ENCODE measurements at places on chromosomes 6 and 20.

GRCh38 chr6:7846966-7847818 is 63.4 kb downstream of the TXNDC5 start:
- H3K4me3 ChIP-seq = no peak overlapping the region
- H3K4me1 ChIP-seq = peaks cover 4% of the 10 kb centered on the region
- H3K27ac ChIP-seq = no peak overlapping the region

GRCh38 chr6:108806171-108806570 is 42.1 kb upstream of the ARMC2 start:
- H3K4me3 ChIP-seq = no peak overlapping the region
- H3K27me3 ChIP-seq = no peaks in the 10 kb centered on the region
- H3K27ac ChIP-seq = peak overlapping the region; percentile 63
- H3K36me3 ChIP-seq = no peaks in the 10 kb centered on the region
- DNase-seq = no peak

DNA sequence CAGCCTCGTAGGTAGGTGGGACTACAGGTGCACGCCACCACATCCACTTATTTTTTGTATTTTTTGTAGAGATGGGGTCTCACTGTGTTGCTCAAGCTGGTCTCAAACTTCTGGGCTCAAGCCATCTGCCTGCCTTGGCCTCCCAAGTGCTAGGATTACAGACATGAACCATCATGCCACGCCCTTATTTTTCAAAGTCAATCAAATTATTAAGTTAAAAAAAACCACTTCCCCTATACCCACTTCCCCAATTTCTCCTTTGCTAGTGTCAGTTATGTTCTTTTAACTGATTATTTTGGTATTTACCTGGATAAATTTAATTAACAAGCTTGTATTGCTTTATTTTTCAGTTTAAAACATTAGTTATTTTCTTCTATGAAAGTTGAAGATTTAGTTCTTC is 49.6 kb downstream of the RIOK1 start:
- peak overlapping the region; percentile 23 for H3K27ac ChIP-seq
- no peaks in the 10 kb centered on the region for H3K36me3 ChIP-seq
- no peak overlapping the region for H3K4me3 ChIP-seq
- no peaks in the 10 kb centered on the region for H3K27me3 ChIP-seq
- DNase-seq = no peak

GRCh38 chr20:33869283-33869682 is 58.1 kb downstream of the CHMP4B start:
- H3K27me3 ChIP-seq = peaks cover 20% of the 10 kb centered on the region
- no peaks in the 10 kb centered on the region for H3K36me3 ChIP-seq
- DNase-seq = no peak
- no peak overlapping the region for H3K4me3 ChIP-seq

- H3K36me3 ChIP-seq = peaks cover 4% of the 10 kb centered on the region
- no peaks in the 10 kb centered on the region for H3K4me1 ChIP-seq
Measured at GRCh38 chr20:54485631-54486030, 10.2 kb downstream of the DOK5 start.

DNA sequence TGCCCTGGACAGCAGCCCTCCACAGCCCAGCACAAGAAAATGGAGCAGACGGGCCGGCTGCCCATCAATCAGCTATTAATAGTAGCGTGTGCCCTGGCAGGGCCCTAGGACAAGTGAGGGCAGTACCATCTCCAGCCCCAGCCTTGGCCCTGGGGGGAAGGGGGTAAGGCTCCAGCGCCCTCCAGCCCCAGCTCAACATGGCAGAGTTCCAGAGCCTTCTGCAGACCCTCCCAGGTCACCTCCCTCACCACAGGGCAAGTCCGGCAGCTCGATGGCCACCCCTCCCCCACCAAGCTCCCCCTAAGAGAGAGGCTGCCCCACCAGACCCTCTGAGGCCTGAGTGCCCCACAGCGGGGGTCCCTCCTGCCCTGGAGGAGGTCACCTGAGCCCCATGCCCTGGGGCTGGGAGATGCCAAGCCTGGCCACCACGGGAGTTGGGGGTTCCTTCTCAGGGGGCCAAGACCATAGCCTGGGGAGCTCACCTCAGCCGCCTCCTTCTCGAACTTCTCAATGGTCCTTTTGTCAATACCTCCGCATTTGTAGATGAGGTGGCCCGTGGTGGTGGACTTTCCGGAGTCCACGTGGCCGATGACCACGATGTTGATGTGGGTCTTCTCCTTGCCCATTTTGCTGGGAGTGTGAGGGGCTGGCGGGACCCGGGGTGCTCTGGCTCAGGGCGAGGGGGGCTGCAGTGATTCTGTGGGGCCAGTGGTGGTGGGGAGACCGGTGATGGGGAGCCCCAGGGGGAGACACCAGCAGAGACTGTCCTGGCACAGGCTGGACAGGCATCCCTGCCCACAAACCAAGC is 1.5 kb downstream of the EEF1A2 start:
- H3K4me1 ChIP-seq = no peaks in the 10 kb centered on the region
- no peak overlapping the region for H3K4me3 ChIP-seq
- H3K27me3 ChIP-seq = peaks cover 20% of the 10 kb centered on the region
- H3K36me3 ChIP-seq = no peaks in the 10 kb centered on the region

GRCh38 chr20:41131594-41132387 is 5.6 kb upstream of the PLCG1 start:
- no peaks in the 10 kb centered on the region for H3K27me3 ChIP-seq
- H3K4me3 ChIP-seq = no peak overlapping the region
- peaks cover 24% of the 10 kb centered on the region for H3K4me1 ChIP-seq
- no peak for DNase-seq
- H3K27ac ChIP-seq = peak overlapping the region; percentile 47
- peaks cover 7% of the 10 kb centered on the region for H3K36me3 ChIP-seq

DNA sequence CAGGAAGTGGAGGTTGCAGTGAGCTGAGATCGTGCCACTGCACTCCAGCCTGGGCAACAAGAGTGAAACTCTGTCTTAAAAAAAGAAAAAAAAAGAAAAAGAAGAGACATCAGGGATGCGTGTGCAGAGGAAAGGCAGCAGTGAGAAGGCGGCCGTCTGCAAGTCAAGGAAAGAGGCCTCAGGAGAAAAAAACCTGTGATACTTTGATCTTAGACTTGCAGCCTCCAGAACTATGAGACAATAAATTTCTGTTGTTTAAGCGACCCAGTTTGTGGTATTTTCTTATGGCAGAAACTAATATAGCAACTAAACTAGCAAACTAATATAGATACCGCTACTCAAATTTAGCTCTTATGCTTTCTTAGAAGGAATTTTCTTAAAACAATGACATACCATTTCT is 36.1 kb downstream of the FGD2 start:
- no peaks in the 10 kb centered on the region for H3K36me3 ChIP-seq
- no peak overlapping the region for H3K4me3 ChIP-seq
- H3K4me1 ChIP-seq = peaks cover 7% of the 10 kb centered on the region
- no peak for DNase-seq
- no peaks in the 10 kb centered on the region for H3K27me3 ChIP-seq
- H3K27ac ChIP-seq = no peak overlapping the region

GRCh38 chr6:51479296-51479695 is 608.1 kb downstream of the PKHD1 start:
- H3K4me3 ChIP-seq = no peak overlapping the region
- H3K36me3 ChIP-seq = peaks cover 4% of the 10 kb centered on the region
- DNase-seq = no peak

GRCh38 chr6:144931172-144932035 is 646.3 kb downstream of the UTRN start:
- no peaks in the 10 kb centered on the region for H3K36me3 ChIP-seq
- no peak overlapping the region for H3K4me3 ChIP-seq
- H3K27ac ChIP-seq = no peak overlapping the region

GRCh38 chr20:57383447-57384347 is 7.5 kb upstream of the RBM38 start:
- no peaks in the 10 kb centered on the region for H3K36me3 ChIP-seq
- no peaks in the 10 kb centered on the region for H3K27me3 ChIP-seq
- DNase-seq = no peak
- peaks cover 4% of the 10 kb centered on the region for H3K4me1 ChIP-seq
- H3K27ac ChIP-seq = no peak overlapping the region

- DNase-seq = no peak
- H3K4me3 ChIP-seq = no peak overlapping the region
- no peaks in the 10 kb centered on the region for H3K36me3 ChIP-seq
- peaks cover 3% of the 10 kb centered on the region for H3K27me3 ChIP-seq
Measured at GRCh38 chr6:68572525-68572924, 62.6 kb upstream of the ADGRB3 start.

DNA sequence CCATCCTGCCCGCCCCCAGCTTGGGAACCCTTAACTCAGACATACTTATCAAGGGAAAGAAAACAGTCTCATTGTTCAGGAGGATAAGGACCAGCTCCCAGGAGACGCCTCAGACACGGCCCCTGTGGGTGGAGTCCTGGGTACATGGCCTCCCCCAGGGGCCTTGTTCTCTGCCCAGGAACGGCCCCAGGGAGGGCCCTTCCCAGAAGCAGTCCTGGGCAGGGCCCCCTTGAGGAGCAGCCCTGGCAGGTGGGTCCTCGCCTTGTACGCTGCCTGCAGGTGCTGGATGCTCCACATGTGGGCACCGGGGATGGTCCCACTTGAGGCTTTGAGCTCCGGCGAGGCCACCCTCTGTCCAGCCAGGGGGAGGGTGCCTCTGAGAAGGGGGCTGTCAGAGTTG is 4.5 kb upstream of the GATA5 start:
- peaks cover 28% of the 10 kb centered on the region for H3K27me3 ChIP-seq
- peaks cover 35% of the 10 kb centered on the region for H3K4me1 ChIP-seq
- no peak overlapping the region for H3K27ac ChIP-seq
- no peaks in the 10 kb centered on the region for H3K36me3 ChIP-seq
- no peak for DNase-seq
- no peak overlapping the region for H3K4me3 ChIP-seq

DNA sequence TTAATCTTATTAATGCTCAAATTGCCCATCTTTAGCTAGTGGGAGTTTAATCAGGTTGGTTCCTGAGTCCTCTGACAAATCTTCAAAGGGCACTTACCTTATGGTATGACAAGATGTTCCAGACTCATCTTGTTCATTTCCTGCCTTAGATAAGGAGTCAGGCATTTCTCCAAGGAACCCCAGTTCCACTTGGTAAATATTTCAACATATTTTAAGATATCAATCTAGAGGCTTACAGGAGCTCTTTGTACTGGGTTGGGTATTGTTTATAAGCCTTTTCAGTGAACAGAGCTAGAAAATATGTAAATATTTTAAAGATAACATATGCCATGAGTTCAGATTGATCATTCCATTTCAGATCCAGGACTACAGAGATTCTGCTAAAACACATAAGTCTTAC is 159.8 kb downstream of the RCAN2 start:
- no peak overlapping the region for H3K4me3 ChIP-seq
- no peaks in the 10 kb centered on the region for H3K36me3 ChIP-seq
- H3K4me1 ChIP-seq = peaks cover 4% of the 10 kb centered on the region
- no peak for DNase-seq
- no peak overlapping the region for H3K27ac ChIP-seq
- H3K27me3 ChIP-seq = no peaks in the 10 kb centered on the region

- H3K36me3 ChIP-seq = no peaks in the 10 kb centered on the region
- no peak for DNase-seq
- no peaks in the 10 kb centered on the region for H3K4me1 ChIP-seq
Measured at GRCh38 chr20:12061466-12061865, 143.8 kb downstream of the BTBD3 start.

GRCh38 chr6:4808396-4808795 is 32.2 kb downstream of the CDYL start:
- peaks cover 27% of the 10 kb centered on the region for H3K4me1 ChIP-seq
- H3K27me3 ChIP-seq = no peaks in the 10 kb centered on the region
- peaks cover 20% of the 10 kb centered on the region for H3K36me3 ChIP-seq
- no peak overlapping the region for H3K27ac ChIP-seq
- no peak for DNase-seq

- H3K27me3 ChIP-seq = no peaks in the 10 kb centered on the region
- H3K36me3 ChIP-seq = no peaks in the 10 kb centered on the region
- H3K4me3 ChIP-seq = no peak overlapping the region
- H3K27ac ChIP-seq = no peak overlapping the region
- no peak for DNase-seq
- H3K4me1 ChIP-seq = no peaks in the 10 kb centered on the region
Measured at GRCh38 chr6:132872923-132873322, 58.6 kb downstream of the RPS12 start.

DNA sequence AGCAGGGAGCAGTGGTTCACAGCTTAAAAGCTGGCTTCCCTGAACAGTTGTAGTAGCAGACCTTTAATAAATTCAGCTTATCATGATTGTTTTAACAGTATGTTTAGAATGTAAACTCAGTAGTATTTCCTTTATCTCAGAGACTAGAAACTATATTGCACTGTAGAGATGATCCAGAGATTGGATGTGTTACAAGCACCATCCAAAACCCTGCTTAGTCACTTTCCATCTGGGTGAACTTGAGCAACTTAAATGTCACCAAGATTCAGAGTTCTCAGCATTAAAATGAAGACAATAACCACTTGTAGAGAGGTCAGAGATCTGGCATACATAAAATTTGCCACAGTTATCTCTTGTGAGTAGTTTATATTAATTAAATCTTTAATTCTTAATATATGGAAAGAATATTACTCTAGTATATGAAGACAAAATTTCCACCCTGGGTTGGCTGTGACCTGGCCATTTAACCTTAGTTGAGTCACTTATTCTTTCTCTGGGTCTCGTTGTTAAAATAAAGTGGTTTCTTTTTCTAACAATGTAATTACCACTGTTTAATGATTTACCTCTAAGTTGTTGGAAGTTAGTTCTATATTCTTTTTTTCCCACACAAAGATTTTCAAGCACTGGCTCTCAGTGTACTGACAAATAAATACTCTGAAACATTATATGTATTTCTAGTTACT is 239.2 kb upstream of the FKBP1C start:
- no peaks in the 10 kb centered on the region for H3K36me3 ChIP-seq
- H3K27me3 ChIP-seq = no peaks in the 10 kb centered on the region
- H3K4me1 ChIP-seq = no peaks in the 10 kb centered on the region
- no peak overlapping the region for H3K27ac ChIP-seq
- no peak overlapping the region for H3K4me3 ChIP-seq

DNA sequence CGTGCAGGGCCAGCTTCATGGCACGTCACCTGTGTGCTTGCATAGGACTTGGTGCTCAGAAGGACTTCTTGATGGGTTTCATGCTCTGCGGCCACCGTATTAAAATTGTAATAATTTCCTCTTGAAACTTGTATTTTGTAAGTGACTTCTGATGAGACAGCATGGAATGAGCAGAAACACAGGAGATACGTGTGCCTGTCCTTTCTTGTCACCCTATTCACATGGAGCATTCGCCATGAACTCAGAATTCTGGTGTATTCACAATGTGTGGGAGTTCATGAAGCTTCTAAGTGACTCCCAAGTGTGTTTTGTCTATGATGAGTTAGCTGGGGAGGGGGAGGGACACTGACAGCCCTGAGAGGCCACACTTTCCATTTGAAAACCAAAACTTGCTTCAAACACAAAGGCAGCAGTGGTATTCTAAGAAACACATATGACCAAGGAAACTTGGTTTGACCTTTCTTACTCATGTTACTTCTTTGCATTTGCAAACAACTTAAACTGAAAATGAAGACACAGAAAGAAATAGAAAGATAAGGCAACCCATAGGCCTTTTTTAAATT is 92.1 kb upstream of the NEDD9 start:
- H3K4me3 ChIP-seq = no peak overlapping the region
- peaks cover 10% of the 10 kb centered on the region for H3K4me1 ChIP-seq
- H3K27ac ChIP-seq = no peak overlapping the region
- H3K36me3 ChIP-seq = no peaks in the 10 kb centered on the region
- DNase-seq = no peak

- peak overlapping the region; percentile 9 for H3K27ac ChIP-seq
- no peak for DNase-seq
- H3K4me3 ChIP-seq = peak overlapping the region; percentile 6
- H3K4me1 ChIP-seq = peaks cover 21% of the 10 kb centered on the region
- H3K27me3 ChIP-seq = no peaks in the 10 kb centered on the region
- peaks cover 23% of the 10 kb centered on the region for H3K36me3 ChIP-seq
Measured at GRCh38 chr20:3874194-3874844, 14.9 kb upstream of the PANK2 start.

- DNase-seq = no peak
- H3K4me3 ChIP-seq = no peak overlapping the region
- peak overlapping the region; percentile 59 for H3K27ac ChIP-seq
- H3K36me3 ChIP-seq = peaks cover 29% of the 10 kb centered on the region
Measured at GRCh38 chr20:56391037-56391436, 978 bp downstream of the AURKA start.

Data from type B pancreatic cell (in vitro differentiated cells).